ENCODE measurements at places on chromosomes 12 and 14.

- DNase-seq: no peak
Measured at GRCh38 chr12:115572440-115572839, 705.1 kb downstream of the MED13L start.

GRCh38 chr12:102486153-102486552 is 5.8 kb upstream of the IGF1 start:
- DNase-seq: no peak

- no peak for DNase-seq
Measured at GRCh38 chr12:95418142-95418541, 55.8 kb upstream of the METAP2 start.

- no peak for DNase-seq
Measured at GRCh38 chr12:57898308-57898970, 42.9 kb upstream of the ATP23 start.

- no peak for DNase-seq
Measured at GRCh38 chr12:128133321-128134073, 133.5 kb upstream of the TMEM132C start.

GRCh38 chr14:23663127-23663526 is 27.0 kb downstream of the DHRS2 start:
- DNase-seq: no peak

GRCh38 chr12:42332301-42333285 is 6.6 kb downstream of the PPHLN1 start:
- no peak for DNase-seq

DNA sequence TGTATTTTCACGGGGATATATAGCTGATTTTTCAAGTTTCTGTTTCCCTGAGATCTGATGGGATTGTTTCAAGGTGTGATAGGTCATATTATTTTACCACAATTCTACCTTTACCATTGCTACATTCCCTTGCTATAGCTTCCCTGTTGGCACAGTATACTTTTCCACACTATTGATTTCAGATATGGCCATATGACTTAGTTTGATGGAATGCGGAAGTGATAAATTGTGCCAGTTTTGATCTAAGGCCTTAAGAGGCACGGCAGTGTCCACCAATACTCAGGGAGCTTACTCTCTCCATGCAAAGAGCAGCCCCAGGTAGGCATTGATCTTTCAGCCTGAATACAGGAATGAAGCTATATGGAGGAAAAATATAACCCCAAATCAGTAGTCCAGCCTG is 315.7 kb downstream of the SLC16A7 start:
- DNase-seq: no peak

DNA sequence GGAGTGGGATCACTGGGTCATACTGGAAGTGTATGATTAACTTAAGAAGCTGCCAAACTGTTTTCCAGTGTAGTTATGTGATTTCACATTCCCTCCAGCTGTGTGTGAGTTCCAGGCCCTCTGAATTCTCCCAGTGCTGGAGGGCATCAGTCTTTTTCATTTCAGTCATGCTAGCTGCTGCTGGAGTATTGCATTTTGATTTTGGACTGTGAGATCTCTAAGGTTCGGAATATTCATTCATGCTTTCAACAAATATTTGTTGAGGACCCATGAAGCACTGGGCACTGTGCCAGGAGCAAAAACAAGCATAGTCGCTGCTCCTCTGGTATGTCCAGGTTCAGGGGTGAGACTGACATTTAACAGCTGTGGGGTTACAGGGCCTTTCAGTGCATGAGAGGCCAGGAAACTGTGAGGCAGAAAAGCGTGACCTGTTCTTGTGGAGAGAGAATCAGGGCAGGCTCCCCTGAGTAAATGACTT is 133.2 kb downstream of the SCARB1 start:
- DNase-seq: no peak

DNA sequence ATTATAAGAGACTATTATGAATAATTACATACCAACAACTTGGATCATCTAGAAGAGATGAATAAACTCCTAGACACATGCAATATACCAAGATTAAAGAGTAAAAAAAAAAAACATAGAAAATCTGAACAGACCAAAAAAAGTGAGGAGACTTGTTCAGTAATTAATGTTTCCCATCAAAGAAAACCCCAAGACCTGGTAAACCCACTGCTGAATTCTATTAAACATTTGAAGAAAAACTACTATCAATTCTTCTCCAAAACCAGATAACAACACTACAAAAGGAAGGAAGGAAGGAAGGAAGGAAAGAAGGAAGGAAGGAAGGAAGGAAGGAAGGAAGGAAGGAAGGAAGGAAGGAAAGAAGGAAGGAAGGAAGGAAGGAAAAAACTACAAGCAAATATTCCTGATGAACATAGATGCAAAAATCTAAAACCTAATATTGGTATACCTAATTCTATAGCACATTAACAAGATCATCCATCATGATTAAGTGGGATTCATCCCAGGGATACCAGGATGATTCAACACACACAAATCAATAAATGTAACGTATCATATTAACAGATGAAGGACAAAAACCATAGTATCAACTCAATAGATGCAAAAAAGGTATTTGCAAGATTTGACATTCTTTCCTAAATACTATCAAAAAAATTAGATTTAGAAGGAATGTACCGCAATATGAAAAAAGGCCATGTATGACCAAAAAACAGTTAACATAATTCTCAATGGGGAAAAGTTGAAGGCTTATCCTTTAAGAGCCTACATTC is 445.5 kb downstream of the KCNH5 start:
- no peak for DNase-seq

DNA sequence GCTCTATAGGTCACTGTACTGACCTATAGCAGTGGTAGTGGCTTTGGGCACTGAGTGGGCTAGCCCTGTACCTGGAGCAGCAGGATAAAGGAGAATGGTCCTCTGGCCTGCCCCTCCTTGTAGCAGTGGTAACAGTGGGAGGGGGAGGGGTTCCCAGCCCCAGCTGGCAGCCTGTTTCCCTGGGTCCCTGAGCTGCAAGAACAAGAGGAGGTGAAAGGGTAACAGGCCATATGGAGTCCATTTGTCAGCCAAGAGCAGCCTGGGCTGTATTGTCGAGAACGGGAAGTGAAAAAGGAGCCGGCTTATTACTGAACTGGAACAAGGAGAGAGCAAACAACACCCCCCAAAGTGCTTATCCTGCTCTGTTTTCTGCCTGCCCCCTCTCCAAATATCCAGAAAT is 73.8 kb upstream of the SRSF5 start:
- no peak for DNase-seq

GRCh38 chr14:34270361-34270760 is 191.7 kb downstream of the SPTSSA start:
- DNase-seq: no peak

GRCh38 chr12:75994069-75994740 is 37.4 kb downstream of the PHLDA1 start:
- no peak for DNase-seq

DNA sequence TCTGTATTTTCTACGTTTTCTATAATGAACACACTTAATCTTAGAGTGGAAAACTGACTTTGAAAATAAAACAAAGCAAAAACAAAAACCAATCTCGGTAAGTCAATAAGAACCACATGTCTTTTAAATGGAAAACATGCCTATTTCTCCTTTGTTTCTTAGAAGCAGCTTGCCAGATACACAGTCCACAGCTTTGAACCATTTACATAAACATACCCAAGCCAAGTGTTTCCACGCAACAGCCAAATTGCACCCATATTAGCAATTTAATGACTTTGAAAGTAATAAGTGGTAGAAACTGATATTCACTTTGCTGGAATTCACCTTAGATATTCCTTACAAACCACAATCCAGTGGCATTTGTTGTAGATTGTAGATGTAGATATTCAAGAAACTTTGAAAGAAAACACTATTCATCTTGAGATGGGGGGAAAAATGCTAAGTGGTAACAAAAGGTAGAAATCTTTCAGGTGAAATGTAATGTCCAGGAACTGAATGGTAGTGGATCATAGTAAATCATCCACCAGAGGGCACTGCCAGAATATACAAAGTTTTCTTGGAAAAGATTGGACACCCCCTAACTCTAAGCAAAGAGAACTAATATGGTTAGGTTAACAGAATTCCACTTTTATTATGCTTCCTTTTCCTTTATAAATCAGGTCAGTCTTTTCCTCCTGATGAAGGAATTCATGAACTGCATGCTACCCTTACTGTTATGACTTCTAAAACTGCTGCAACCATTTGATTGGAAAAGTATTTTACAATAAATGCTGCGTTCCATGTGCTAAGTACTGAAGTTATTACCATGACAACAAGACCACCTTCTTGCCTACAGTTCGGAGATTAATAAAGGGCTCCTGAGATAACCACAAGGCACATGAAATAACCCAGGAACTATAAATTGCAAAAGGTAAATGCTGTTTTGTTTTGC is 69.8 kb downstream of the RERG start:
- DNase-seq: no peak

DNA sequence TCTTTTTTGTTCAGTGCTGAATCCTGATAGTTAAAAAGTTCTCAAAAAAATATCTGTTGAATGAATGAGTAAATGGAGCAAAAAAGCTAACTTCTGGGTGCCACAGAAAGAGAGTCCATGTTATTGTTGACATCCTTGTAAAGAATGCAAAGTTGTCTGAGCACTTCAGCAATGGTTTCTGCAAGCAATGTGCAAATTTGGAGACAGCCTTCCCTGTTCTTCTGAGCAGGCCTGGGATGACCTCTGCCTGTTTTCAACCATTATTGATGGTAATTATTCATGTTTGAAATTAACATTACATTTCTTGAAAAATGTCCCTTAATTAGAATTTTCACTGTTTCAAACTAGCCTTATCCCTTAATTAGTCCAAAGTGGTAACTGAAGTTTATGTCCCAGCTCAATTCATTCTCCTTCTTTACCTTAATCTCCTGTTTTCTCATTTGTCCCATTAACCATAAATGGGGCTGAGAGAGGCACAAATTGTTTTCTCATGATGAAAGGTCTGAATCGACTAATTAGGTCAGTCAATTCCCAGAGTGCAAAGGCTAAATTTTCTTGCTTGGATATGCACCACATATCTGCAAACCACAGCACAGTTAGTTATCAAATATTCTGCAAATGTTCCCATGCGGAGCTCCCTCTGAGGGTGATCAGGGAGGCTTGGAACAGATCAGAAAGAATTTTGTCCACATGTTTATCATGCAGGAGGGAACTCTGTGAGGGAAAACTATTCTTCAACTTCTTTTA is 139.4 kb upstream of the KRR1 start:
- no peak for DNase-seq

- no peak for DNase-seq
Measured at GRCh38 chr14:21436567-21437062, 19.3 kb downstream of the CHD8 start.

GRCh38 chr14:53621433-53621832 is 335.2 kb downstream of the BMP4 start:
- DNase-seq: no peak

GRCh38 chr14:23115918-23116317 is 3.1 kb downstream of the CEBPE start:
- no peak for DNase-seq

- no peak for DNase-seq
Measured at GRCh38 chr14:64844272-64844671, 35.4 kb downstream of the SPTB start.

DNA sequence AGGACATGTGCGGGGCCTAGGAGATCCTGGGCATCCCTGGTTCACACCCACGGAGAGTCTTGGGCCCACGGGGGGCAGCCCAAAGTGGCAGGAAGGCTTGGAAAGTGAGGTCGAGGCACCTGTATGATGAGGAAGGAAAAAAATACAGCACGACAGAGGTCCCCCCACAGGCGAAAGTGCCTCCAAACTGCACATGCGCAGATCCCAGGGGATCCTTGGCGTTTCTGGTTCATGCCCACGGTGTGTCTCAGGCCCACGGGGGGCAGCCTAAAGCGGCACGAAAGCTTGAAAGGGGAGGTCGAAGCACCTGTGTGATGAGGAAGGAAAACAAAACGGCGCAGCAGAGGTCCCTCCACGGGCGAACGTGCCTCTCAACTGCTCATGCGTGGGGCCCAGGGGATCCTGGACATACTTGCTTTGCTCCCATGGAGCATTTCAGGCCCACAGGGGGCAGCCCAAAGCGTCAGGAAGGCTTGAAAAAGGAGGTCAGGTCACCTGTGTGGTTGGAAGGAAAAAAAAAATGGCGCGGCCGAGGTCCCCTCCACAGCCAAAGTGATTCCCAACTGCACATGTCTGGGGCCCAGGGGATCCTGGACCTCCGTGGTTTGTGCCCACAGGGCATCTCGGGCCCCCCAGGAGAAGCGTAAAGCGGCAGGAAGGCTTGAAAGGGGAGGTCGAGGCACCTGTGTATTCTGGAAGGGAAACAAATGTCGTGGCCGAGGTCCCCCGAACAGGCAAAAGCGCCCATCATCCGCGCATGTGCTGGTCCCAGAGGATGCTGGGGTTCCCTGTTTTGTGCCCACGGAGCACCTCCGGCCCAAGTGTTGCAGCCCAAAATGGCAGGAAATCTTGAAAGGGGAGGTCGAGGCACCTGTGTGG is 582.6 kb downstream of the ALG10 start:
- no peak for DNase-seq

Measured in activated T-cell treated with anti-CD3 and anti-CD28 coated beads for 1 hour (primary cell).